ENCODE measurements at places on chromosomes 16 and 17.

DNA sequence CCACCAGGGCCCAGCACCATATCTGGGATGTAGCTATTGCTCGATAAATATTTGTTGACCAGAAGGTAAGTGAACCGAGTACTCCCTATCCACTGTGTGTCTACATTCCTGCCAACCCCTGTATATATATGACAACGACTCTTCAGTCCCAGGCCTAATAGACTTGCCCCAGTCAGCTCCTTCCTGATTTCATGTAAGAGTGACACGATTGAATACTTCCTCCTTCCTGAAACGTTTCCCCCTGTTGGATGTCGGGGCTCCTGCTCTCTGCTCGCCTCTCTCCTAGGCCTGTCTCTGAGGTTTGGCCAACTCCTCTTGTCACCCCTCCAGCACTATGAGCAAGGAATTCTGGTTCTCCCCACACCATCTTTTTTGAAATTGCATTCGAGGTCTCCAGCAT, 178.9 kb downstream of the PRKCA start:
- no peak for DNase-seq

GRCh38 chr16:47694543-47694942, 233.4 kb downstream of the PHKB start:
- no peak for DNase-seq

DNA sequence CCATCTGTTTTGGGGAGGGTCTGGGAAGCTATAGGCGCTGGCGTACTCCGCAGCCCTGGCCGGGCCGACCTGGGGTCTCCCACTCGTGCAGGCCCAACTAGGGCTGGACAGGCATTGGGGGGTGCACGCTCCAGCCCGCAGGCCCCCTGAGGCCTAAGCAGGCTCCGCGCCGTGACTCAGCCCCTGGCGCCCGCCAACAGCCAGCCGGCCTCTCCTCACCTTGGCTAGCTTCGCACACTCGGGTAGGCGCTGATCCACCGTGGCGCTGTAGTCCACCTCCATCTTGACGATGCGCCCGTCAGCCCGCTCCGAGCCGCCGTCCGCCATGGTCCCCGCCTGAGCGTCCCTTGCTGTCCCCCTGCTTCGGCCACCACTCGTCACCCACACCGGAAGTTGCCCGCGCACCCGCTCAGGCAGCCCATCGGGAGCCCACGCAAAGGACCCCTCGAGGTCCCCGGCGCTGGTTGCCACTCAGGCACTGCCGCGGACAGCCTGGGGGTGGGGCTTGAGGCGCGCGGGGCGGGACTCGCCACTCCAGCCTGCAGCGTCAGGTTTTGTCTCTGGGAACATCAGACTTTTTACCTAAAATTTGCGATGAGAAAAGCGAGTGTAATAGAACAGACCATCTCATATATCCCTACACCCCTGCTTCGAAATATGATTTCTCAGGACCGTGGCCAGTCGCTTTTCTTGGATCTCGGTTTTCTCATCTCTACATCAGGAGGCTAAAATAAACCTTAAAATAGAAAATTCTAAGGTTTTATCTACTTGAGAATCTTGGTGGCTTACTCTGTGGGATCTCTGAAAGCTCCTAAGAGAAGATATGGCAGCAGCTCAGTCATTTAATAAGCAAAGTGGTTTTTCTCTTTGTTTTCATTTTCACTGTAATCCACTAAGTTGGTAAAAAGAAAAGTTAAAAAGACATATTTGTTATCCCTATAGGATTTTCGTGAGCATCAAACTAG, at the start of gene PSMD12:
TSS of gene PSMD12 (minus strand) at position 385 of the 965 bp plus-strand sequence. CDS start at position 327, 58 bp downstream.
- peak; percentile 97 for DNase-seq

DNA sequence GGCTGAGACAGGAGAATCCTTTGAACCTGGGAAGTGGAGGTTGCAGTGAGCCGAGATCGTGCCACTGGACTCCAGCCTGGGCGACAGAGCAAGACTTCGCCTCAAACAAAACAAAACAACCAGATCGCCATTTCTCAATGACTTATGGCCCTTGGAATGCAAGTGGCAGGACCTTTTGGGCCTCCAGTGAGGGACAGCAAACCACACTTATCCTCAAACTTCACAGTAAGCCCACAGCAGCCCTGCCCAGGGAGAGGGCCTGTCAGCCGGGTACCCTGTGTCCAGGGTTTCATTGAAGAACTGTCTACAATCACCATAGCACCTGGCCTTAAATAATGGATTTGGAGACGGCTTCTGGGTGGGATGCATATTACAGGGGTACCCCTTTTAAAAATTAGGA, 11.7 kb downstream of the TRAF4 start:
- DNase-seq, result no peak

- DNase-seq, result no peak
Observed at GRCh38 chr16:50457423-50457822, 88.6 kb upstream of the BRD7 start.

GRCh38 chr17:5329784-5330557, 47.9 kb downstream of the RABEP1 start:
- DNase-seq, result no peak

- DNase-seq, result no peak
Observed at GRCh38 chr16:27177031-27177774, 26.1 kb upstream of the KDM8 start.

- peak; percentile 97 for DNase-seq
Observed at GRCh38 chr16:1125471-1125870, 27.4 kb upstream of the CACNA1H start.

- DNase-seq, result no peak
Observed at GRCh38 chr17:39100530-39100929, 50.9 kb downstream of the PLXDC1 start.

GRCh38 chr17:75124819-75125162, 6.8 kb downstream of the NT5C start:
- DNase-seq, result no peak

GRCh38 chr17:61235001-61235826, 164.4 kb upstream of the TBX2 start:
- peak; percentile 84 for DNase-seq

DNA sequence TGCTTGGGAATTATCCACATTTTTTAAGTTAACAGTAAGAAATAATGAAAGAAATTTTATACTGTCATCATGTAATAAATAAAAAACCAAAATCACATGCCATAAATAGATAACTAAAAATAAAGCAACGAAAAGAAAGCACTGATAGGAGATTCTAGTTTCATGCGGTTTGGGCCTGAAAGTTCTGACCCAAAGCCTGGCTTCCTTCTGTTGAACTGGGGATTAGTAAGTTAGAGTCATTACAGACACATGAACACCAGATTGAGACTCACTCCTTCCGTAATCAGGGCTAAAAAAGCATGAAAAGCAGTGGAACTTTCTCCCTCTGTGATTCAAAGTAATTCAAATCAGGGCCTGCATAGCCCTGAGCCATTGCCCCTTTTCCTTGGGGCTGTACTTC, 13.2 kb upstream of the SLC6A2 start:
- DNase-seq, result no peak

DNA sequence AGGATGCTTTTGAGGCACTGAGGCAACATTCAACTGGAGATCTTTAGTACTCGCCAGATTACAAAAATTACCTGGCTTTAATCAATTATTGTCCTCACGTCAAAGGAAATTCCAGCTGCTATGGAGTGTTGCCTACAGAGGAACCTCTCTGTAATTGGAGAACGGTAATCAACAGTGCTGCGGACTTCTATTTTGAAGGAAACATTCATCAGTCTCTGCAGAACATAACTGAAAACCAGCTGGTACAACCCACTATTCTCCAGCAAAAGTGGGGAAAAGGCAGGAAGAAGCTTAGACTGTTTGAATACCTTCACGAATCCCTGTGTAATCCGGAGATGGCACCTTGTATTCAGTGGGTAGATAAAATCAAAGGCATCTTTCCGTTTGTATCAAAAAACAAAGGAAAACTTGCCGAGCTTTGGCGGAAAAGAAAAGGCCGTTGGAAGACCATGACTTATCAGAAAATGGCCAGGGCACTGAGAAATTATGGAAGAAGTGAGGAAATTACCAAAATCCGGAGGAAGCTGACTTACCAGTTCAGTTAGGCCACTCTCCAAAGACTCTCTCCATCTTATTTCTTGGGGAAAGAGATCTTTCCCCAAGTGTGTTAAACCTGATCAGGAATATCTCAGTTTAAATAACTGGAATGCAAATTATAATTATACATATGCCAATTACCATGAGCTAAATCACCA, 3.0 kb downstream of the SLC35G3 start:
- peak; percentile 26 for DNase-seq

DNA sequence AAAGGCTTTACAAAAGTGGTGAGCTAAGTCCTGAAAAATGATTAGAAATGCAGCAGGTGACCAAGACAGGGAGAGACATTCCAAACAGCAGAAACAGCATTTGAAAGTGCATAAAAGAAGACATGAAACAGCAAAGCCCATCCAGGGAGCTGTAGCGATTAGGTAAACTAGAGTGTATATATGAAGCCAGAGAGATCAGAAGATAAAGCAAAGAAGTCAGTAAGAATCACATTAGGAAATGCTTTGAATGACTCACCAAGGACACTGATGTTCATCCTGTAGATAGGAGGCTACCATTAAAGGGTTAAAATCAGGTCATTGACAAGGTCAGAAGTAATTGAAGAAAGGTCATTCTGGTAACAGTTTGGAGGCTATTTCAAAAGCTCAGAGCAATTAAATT, 27.6 kb upstream of the VAT1L start:
- no peak for DNase-seq

DNA sequence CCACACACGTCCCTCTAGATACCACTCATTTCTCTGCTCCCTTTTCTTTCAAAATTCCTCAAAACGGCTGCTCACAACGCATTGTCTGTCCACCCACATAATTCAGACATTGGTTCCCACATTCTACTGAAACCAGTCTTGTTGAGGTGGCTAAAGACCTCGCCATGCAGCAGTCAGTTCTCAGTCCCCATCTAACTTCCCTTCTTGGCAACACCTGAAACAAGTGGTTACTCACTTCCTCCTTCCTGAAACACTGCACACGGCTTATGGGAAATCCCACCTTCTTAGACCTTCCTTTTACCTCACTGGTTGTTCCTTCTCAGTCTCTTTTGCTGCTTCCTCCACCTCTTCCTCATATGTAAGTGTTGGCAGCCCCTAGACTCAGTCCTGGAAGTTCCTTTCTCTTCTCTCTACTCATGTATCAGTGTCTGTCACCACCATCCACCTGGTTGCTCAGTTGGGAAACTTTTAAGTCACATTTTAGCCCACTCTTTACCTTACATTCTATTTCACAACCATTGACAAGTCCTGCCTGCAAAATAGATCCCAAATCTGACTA, 277.1 kb downstream of the CEP112 start:
- no peak for DNase-seq

DNA sequence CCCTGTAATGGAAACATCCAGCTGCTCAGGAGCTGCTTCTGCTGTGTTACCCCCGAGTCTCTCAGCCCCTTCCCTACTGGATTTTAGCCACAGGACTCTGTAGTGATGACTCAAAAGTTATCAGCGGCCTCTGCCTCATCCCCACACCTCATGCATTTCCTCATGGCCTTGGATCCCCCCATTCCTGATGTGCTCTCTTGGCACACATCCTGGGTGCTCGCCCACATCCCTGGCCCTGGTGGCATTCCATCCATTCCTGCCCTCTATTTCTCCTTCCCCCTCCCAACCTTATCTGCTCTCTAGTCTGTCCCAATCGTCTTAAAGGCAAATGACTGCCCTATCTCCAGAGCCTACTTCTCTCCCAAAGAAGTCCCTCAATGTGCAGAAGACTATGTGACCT, 24.6 kb downstream of the MARF1 start:
- no peak for DNase-seq

- DNase-seq, result no peak
Observed at GRCh38 chr16:69087161-69087581, 18.3 kb upstream of the HAS3 start.

GRCh38 chr16:66899945-66900710, 18.6 kb downstream of the CDH16 start:
- DNase-seq, result peak; percentile 62
